ENCODE measurements at places on chromosomes 2 and 18.

DNA sequence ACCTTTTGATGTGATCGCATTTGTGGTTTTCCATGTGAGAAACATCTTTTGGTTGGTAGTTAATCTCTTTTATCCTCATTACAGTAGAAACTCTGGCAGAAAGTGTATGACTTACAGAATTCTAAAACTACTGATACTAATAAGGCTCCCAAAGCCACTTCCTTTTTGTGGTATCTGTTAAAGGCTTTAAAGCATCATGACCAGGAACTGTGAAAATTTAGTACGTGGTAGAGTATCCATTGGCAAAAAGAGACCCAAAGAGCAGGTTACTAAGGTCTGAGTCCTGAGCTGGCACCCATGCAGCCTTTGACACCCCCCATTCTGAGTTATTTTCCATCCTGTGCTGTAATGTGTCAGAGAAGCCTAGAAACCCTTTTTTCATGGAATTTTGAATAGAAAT is 94.5 kb downstream of the DPP4 start:
- no peak for DNase-seq

GRCh38 chr2:100977511-100977910 is 24.6 kb upstream of the RPL31 start:
- DNase-seq: no peak

DNA sequence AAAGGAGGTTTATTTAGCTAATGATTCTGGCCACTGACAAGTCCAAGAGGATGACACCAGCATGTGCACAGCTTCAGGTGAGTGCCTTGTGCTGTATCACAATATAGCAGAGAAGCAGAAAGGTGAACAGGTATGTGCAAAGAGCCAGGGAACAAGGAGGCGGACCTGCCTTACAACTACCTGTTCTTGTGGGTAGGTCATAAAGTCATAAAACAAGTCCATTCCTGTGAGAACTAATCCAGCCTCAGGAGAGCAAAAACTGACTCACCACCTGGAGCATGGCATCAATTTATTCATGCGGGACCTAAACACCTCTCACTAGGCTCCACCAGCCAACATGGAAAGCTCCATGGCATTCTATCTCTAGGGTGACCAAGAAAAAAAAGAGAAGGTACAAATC is 234.2 kb downstream of the ASXL3 start:
- peak; percentile 95 for DNase-seq

- DNase-seq: peak; percentile 92
These were observed 874 bp downstream of the WDR43 start for GRCh38 chr2:28895189-28895893.

GRCh38 chr18:76389716-76390115 is 105.3 kb downstream of the ZNF516 start:
- no peak for DNase-seq

DNA sequence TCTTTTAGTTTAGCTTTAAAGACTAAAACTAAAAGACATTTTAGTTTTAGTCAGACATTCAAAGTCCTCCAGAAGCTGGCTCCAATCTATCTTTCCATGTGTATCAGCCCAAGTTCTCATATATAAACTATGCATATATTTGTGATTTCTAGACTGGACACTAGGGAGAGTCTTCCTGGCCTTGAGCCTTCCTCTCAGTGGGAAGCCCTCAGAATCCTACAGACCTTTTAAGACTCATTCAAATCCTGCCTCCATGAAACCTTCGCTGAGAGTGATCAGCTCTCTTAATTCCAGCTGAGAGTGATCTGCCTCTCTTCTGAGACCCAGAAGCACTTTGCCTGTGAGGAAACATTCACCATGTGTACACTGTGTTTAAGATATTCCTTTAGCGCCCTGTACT is 452.7 kb downstream of the TGIF1 start:
- no peak for DNase-seq

GRCh38 chr2:168798076-168798887 is 4.2 kb upstream of the NOSTRIN start:
- DNase-seq: no peak

DNA sequence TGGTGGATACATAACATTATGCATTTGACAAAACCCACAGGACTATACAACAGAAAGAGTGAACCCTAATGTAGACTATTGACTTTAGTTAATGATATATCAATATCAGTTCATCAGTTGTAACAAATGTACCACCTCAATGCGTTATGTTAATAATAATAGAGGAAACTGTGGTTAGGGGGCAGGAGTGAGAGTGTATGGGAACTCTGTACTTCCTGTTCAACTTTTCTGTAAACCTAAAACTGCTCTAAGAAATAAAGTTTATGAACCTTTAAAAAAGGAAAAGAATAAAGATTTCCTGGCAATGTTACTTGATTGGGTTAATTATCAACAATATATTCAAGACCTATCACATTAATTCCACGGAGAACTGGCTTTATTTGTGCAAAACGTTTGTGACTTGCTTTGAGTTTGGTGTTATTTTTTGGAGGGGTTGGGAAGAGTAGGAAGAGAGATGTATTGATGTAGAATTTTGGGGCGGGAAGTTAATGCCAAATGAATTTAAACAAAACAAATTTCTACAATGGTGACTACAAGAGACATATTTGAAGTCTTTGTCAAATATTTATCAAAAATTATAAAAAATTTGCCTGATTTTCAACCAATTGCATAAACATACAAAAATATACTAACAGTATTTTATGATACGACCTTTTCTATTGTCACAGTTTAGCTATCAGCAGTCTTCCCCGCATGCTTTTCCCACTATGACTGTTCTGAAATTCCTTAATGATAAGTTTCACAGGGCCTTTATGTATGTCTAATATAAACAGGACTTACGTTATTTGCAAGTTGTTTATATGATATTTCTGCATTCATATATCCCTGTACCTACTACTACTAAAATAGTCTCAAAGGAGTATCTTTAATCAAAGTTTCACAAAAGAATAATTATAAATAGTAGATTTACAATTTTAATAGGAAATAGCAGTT is 2.1 kb upstream of the RTN4 start:
- DNase-seq: no peak

DNA sequence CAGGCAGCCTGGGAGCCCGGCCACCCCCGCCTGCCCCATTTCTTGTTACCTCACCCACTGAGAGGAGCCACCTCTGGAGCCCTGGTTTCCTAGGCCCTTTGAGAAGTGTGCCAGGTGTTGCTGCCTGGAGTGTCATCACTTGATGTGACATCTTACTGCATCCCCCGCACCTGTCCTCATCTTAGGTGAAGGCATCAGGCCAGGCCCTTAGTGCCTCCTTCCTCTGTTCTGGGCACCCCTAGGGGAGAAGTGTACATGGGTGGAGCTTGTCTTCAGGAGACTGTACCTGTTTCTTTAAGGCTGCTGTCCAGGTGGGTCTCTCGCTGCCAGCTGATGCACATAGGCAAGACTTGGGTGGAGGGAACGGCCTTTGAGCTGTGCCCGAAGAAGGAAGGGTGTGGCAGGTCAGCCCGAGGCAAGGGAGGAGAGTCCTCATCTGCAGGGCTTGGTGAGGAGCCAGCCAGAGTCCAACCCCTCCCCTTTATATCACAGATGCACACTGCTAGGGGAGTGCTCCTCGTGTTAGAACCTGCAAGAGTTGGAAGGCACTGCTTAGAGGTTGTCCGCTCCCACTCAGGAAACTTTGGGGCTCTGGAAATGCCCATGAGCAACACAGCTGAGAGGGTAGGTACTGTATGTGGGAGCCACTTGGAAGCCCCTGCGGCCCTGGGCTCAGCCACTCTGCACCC is 45.9 kb downstream of the NCK2 start:
- peak; percentile 77 for DNase-seq

GRCh38 chr2:191670076-191670475 is 7.9 kb upstream of the NABP1 start:
- no peak for DNase-seq

GRCh38 chr2:121491518-121491917 is 39.2 kb upstream of the RNU4ATAC start:
- DNase-seq: no peak

DNA sequence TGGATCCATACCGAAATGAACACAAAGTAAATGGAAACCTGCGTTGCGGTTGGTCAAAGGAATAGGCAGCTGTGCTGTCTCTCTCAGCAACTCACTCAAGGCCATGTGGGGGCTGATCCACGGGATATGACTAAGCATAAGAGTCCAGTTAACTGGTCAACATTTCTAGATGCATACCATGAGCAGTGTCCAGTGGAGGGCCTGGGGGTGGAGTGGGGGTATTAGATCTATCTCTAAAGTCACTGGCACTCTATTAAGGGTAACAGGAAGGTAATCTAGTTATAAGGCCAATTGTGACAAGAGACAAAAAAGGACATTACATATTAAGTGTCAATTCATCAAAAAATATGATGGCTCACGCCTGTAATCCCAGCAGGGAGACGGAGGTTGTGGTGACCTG is 136.8 kb downstream of the TTC32 start:
- no peak for DNase-seq

- no peak for DNase-seq
These were observed 98.5 kb downstream of the CTIF start for GRCh38 chr18:48637081-48637990.

DNA sequence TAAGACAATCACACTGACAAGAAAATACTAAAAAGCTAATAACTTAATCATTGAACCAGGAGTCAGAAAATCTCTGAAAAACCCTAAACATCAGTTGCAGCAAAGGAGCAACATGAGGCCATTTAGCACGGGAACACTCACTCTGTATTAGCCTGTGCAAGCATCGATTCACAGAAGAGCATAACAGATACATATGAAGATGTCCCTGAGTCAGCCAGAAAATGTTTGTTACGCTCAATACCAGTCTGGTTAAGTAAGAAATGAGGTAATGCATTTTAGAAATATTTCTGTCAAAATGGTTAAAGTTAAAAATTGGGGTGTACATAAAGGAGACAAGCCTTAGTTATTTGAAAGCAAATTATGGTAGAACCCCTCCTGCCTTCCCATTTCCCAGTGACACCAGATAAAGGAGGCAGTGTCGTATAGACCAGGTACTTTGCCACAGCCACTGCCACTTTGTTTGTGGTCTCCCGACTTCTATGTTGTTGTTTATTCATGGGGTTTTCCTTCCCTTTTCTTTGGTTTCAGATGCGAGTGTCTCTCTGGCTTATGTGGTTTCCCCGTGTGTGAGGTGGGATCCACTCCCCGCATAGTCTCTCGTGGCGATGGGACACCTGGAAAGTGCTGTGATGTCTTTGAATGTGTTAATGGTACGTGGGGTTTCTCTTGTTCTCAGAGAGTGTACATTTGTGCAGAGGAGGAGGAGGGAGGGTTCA is 108.6 kb downstream of the CRIM1 start:
- no peak for DNase-seq

DNA sequence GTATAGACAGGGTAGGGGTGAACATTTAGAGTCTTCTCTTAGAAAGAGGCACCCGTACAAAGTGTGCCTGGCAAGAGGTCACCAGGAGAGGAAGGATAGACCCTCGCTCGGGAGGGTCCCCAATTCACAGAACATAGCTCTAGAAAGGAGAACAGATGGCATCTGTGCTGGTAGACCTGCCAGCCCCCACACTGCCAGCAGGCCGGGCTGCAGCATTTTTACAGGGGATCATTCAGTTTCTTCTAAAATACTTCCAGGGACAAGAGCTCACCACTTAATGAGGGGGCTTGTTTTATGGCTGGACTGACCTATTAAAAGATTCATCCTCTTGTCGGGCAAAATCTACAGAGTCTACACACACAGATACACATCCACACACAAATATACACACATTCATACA is 149.9 kb downstream of the SEPTIN10 start:
- no peak for DNase-seq

- no peak for DNase-seq
These were observed 43.0 kb downstream of the FBXO48 start for GRCh38 chr2:68423966-68424650.

Measured in epithelial cell of esophagus (primary cell).